SK-MEL-5 (cell line): ENCODE measurements at places on chromosomes 12 and 14.

- no peak for DNase-seq
Measured at GRCh38 chr12:77153706-77154105, 88.3 kb upstream of the E2F7 start.

- DNase-seq: no peak
Measured at GRCh38 chr12:119375075-119375882, 40.8 kb downstream of the CCDC60 start.

- DNase-seq: no peak
Measured at GRCh38 chr12:133058203-133059113, 21.1 kb downstream of the ZNF84 start.

DNA sequence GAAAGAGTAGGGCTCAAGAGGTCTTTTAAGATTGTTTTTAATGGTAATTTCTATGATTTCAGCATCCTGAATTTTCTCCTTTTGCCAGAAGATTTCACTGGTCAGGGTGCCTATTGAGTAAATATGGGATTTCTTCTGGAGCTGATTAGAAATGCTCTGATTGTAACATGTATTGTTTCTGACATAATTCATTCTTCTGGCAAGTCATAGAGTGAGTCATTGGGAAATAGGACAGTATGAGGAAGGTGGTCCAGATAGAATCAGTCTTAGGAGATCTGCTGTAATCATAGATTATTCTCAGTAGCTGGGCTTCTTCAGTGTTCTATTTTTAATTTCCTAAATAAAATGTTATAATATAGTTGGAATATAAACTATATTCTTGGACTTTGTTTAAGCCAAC, 182.0 kb upstream of the NAV3 start:
- DNase-seq: no peak

DNA sequence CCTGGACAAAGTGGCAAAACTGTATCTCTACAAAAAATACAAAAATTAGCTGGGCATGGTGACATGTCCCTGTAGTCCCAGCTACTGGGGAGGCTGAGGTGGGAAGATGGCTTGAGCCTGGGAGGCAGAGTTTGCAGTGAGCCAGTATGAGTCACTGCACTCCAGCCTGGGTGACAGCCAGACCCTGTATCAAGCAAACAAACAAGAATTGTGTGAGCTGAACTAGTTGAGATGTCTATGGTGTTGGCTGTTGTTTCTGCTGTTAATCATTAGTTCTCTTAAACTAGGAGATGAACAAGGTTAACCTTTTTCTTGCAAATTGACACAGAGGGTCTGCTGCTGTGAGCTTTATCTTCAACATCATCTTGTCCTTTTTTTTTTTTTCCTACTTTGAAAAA, 23.6 kb downstream of the RASSF3 start:
- DNase-seq: peak; percentile 68

DNA sequence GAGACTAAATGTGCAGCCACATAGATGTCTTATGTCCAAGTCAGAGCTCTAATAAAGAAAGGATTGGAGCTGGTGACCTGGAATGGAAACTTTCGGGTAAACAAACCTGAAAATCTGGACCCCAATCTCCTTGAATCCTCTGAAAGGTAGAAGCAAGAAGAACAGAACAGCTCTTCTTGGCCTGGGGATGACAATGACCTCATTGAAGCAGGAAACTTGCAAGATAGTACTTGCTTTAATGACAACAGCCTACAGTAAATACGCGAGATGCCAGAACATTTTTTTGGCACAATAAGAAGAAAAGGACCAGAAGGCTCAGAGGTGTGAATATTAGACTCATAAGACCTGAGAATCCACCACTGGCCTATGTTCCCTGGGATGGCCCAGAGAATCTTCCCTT, 4.1 kb upstream of the PRIMA1 start:
- no peak for DNase-seq

DNA sequence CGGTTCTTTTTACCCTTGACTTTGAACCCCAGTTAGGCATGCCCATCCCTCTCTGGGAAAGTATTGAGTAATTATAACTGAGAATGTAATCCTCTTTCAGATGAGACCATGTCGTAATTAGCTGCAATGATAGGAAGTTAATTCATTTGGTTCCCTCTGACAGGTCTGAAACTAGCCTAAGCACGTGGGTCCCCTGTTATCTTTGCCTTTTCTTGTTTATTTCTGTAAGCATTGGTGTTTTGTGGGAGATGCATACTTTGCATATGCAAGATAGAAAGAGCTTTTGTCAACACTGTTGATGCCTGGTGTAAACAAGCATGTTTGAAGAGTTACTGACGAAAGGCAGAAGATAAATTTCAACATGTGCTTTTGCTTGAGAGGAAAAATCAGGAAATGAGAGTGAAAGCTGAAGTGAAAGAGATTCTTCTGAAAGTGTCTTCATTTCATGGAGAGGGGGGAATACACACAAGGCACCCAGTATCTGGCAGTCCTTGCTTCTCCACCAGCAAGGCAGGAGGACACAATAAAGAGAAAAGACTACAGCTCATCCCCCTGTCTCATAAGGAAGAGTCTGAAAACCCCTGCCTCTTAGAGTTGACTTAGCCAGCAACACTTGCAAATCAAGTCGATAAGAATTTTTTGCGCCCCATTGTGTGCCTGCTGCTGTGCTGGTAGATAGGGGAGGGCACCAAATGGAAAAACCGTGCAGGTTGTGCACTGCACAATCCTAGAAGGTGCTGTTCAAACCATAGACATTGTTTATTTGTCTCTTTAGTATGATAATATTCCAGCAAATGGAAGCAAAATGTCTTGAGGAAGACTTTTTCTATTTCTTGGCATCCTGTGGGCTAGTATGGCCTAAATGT, 77.8 kb downstream of the SLC24A4 start:
- no peak for DNase-seq

DNA sequence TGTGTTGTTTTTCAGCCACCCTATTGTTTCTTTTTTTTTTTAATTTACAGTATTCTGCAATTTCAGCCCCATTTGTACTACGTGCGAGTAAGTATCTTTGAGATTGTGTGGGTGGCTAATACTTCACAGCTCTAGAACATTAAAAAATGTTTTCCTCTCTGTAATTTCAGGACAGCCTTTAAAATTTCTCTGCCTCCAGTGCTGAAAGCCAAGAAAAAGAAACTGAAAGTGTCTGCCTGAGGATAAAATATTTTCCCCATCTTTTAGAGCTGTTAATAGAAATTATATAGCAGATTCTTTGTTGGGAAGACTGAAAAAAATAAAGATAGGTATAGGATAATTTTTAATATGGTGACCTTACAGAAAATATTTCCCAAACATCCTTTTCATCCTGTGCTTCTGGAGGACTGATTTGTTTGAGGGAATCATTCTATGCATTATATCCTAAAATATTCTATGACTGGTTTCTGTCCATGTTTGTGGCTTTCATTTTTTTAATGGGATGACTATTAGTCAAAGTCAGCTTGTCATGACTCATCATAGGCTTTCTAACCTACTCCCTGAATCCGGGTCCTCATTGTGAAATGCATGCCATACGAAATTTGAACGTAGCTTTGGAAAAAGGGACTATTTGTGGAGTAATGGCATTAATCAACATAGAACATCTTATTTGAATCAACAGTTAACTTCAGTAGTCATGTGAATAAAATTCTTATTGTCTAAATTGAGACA, 10.8 kb upstream of the TCTN2 start:
- DNase-seq: peak; percentile 86

DNA sequence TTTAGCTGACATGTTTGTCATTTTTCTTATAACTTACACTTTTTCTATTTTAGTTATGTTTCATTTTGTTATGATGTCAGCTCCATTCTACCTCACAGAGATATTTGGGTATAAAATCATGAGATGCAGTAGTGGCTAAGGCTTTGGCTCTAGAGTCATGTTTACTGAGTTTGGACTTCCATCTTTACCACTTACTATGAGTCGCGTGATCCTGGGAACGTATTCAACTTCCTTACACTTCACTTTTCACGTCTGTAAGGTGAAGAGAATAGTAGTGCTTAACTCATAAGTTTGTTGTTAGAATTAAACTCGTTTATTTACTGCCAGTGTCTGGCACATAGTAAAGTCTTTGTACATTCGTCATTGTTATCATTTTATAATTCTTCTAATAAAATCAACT, 126.3 kb downstream of the ERC1 start:
- DNase-seq: no peak

- peak; percentile 22 for DNase-seq
Measured at GRCh38 chr14:81767266-81767995, 233.8 kb upstream of the SEL1L start.

DNA sequence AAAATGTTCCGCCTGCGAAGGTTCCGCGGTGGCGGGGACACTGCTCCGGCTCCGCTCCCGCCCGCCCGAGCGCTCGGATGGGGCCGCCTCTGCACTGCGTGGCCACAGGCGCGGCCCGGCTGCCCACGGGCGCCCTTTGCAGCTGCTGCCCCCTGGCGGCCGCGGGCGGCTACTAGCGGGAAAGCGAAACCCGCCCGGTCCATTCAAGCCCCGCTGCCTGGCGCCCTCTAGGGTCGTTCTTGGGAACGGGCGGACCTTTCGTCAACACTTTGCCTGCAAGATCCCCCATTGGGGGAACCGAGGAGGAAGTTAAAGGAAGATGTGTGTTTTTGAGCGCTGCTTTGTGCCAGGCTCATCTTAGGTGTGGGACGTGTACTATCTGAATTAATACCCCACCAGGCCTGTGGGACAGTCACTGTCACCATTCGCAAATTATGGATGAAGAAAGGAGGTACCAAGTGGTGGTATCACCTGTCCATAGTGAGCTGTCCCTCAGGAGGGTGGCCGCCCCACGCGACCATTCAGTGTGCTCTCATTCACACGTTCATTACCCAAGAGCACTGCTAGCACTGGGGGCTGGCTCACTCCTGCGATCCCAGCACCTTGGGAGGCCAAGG, 19.4 kb downstream of the GPR132 start:
- DNase-seq: peak; percentile 85

- no peak for DNase-seq
Measured at GRCh38 chr12:14211947-14212387, 153.5 kb upstream of the ATF7IP start.

- no peak for DNase-seq
Measured at GRCh38 chr12:95214466-95214865, 2.8 kb downstream of the FGD6 start.

DNA sequence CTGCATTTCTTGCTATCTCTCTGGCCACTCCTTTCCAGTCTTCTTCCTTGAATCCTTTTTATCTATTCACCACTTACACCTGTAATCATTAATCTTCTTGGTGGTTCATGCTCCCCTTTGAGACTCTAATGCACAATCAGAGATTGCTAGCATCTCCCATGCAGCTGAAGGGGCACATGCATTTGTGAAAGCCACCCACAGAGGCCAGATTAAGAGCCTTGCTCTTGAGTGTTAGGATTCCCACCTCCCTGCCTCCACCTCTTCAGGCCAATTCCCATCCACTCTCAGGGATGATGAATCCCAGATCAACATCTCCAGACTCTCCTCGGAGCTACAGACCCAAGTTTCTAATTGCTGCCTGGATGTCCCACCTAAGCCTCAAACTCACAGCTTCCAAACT, 19.4 kb upstream of the KRT18 start:
- DNase-seq: no peak

DNA sequence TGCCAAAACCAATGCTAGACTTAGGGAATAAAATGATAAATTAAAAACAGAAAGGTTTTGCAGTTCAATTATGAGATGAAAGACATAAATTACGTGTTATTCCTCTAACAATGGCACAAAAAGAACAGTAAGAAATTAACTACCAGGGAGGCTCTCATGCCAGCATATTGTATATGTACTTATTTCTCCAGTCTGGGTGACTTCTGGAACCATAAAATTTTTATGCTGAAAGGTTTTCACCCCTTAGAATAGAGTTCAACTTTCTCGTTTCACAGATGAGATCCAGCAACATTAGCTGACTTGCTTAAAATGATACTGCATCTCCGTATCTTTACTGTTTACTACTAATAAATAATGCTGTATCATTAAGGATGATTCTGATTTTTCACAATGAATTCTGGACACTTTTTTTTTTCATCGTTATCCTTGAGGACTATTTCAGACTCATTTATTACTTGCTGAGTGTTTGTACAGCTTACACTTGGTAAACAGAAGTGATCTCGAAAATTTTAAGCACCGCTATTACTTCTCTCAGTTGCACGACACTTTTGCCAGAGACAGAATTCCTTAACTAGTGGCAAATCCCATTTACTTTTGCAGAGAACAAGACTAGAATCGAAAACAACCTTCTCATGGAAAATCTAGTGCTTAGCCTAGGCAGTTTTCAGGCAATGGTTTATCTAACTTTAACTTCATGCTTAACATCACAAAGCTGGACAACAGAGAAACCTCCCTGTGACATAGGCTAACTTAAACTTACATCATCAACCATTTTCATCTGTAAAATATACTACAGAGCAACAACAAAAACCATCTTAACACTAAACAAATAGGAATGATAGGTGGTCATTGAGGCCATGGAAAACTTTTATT, 2.7 kb downstream of the RSRC2 start:
- no peak for DNase-seq

DNA sequence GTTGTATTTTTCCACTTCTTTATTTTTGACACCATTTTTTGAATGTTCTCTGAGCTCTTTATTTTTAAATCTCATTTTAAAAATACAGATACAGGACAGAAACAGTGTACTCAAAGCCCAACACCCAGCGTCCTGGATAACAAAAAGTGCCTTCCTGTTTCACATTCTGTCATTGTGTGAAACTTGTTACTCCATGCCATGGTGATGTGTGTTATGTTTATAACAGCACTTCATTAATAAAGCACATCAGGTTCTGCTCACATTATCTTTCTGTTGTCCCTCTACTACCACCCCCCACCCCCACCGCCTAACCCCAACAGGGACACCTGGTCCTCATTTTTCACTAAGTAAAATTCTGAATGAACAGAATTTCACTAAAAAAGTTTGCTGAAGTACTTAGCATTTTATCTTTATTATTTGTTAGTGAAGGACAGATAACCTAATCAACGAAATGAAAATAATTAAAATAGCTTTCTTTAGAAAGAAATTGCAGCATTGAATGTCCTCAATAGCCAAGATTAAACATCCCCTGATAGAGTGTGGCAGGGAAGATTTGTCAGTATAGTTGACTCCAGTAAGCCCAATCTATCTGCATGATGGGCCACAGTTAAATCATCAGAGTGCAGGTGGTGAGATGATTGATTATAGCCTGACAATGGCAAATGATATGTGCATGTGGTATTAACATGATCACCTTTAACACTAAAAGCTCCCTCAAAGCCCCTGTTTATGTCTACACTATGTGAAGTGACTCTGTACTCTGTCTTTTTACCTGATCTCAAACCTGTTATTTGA, 153.9 kb downstream of the ACSS3 start:
- DNase-seq: no peak

- DNase-seq: no peak
Measured at GRCh38 chr14:90381999-90382451, 14.8 kb upstream of the CALM1 start.
